AG08395 (cell line): ENCODE measurements at places on chromosomes 6 and 20.

DNA sequence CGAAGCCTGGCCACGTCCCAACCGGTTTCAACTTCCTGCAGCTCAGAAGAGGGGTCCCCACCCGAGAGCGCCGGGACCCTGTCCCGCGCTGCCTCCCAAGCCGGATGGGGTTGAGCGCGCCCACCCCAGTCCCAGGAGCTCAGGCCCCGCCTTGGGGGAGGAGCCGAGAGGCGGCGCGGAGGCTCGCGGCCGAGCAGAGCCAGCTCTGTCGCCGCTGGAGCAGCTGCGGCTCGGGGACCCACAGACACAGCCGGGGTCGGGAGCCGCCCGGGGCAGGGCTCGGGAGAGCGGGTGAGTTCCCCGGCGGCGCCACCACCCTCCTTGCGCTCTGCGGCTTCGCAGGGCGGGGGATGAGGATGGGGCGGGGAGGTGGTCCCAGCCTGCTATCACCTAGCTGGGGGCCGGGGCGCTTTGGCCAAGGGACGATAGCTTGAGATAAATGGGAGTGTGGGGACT lies at the start of gene PPP1R16B:
PPP1R16B (plus strand) TSS at position 196 of the 456 bp plus-strand sequence. CDS start 30,229 bp downstream, outside the sequence.
- peak; percentile 46 for DNase-seq

- no peak for DNase-seq
Observed at GRCh38 chr20:17992847-17993513, 24.2 kb downstream of the MGME1 start.

- no peak for DNase-seq
Observed at GRCh38 chr20:46399401-46399800, 7.0 kb downstream of the ELMO2 start.

DNA sequence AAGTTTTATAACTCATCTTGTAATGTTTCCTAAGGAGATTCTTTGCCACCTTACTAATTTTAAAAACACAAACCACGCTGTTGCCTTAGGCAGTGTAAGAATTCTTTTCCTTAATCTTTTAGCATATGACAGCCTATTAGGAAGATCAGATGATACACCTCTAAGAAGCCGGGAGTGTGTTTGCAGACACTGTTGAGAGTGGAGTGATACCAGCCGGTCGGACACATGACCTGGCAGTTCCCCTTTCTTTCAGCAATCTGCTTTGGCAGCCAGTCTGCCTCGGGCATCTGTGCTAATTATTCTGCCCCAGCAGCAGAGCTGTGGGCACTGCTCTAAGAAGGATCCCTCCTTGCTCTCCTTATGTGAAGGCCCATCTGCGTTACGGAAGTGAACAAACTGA lies 50.9 kb downstream of the PLCB4 start:
- peak; percentile 23 for DNase-seq

- no peak for DNase-seq
Observed at GRCh38 chr20:39534846-39535245, 572.7 kb downstream of the DHX35 start.

DNA sequence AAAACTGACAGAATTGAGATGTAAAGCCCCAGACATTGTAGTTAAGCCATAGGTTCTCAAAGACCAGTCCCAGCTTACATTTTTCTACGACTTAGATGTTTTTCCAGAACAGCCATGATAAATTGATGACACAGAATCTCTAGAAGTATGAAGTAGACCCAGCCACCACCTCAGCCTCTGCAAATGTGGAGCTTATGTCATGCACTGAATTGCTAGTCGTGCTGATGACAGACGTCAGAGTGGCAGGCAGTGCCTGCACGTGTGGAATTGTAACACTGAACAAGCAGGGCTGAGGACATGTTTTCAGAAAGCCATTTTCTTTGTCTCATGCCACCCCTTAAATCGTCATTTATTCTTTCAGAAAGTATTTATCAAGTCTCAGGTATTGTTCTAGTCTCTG lies 72.4 kb upstream of the TMEM181 start:
- DNase-seq = no peak

DNA sequence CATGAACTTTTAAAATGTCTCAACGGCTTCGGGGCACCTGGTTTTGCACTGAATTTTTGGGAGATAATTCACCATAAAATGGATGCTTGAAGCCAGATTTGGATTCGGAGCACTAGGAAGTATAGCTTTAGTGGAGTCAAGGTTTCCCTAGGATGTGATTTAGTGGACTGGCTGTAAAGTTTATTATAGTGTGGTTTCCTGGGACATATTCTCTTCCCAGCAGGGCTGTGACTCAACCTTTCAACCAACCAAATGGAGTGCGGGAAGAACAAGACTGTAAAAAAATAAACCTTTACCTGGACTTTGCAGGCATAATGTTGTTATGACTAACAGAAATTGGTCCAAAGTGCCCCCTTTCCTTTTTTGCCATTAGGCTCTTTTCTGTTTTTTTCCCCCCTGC lies 327.4 kb upstream of the MAN1A1 start:
- peak; percentile 11 for DNase-seq

DNA sequence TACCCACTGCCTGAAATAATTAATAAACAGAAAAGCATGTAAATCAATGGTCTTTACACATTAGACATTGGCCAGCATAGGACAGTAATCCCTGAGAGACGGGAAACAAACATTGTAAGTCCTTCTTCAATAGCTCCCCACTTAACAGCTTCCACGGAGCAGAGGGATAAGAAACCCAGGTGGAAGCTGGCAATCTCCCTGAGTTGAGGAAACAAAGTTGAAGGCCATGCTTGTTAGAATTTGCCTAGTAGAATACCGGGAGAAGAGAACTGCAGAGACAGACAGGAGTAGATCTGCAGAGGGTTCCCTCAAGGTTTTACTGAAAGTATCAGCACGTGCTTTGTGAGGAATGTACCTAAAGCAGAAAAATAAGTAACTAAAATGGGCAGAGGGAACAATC lies 33.9 kb downstream of the REV3L start:
- DNase-seq = no peak

DNA sequence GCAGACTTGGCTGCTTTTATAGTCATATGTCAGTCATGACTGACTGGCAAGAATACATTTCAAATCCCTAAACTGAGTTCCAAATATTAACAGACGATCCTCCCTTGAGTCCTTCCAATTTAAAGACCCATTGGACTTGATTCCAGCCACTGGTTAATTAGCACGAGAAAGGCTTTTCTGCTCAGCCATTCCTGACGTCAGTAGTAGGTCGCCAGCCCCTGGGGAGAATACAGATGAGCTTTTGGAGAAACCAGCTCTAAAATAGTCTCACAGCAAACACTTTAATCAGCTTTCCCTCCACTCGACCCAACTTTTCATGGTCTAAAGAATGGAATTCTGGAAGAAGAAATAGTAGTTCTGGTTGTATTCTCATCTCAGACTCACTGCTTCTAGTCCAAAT lies 91.6 kb downstream of the SLC22A3 start:
- DNase-seq = no peak

GRCh38 chr6:166955121-166955864 lies 1.1 kb downstream of the RNASET2 start:
- DNase-seq = no peak

DNA sequence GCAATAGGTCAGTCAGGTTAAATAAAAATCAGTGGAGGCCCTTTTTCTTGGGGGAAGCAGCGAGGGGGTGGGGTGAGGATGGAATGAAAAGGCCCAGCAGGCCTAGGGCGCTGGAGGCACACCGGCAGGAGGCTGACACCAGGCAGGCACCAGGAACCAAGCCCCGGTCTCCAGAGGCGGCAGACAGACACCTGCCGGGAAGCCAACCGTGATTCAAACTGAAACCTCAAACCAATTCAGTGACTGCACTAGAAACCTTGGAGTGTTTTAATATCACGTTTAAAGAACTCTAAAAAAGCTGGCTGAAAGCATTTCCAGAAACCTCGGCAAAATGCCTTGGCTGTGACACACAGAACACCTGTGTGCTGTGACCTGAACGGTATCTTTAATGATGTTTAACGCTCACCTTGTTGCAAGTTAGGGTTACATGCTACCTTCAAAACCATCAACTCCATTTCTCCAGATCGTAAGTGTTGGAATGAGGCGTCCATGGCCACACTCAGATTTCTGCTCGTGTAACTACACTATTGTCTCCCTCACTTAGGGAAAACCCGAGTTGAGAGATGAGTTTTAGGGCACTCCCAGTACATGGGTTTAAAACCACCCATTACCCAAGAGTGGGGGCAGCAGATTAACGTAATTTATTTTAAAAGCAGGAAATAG lies 27.2 kb downstream of the DIDO1 start:
- no peak for DNase-seq

DNA sequence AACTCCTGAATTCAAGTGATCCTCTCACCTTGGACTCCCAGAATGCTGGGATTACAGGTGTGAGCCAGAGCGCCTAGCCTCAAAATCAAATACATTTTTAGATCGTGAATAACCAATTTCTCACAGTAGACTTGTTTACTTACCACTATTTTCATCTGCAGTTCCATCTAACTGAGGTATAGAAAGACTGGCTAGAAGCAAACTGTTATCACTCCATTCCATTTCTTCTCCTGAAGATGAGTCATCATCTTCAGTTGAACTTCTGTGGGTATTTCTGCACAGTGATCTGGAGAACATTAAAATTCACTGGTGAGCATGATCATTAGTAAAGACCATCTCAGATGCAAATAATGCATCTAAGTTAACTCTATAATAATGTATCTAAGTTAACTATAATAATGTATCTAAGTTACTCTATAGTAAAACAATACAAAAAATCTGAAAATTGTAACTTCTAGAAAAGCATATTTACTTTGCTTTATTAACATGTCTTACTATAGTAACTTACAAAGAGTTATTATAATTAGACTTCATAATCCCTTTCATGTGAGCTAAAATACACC lies 105.4 kb downstream of the REV3L start:
- DNase-seq = no peak
